ENCODE measurements at places on chromosomes 16 and 17. TPM values are rescaled to one million over a fixed set of nuclear protein-coding genes. Genes with fewer than 3 reads are reported as not detected.

GRCh38 chr16:86241681-86242080, 268.6 kb upstream of the FOXF1 start:
- no peaks in the 10 kb centered on the region for H3K36me3 ChIP-seq
- no peak overlapping the region for H3K27ac ChIP-seq
- H3K4me3 ChIP-seq = no peak overlapping the region

DNA sequence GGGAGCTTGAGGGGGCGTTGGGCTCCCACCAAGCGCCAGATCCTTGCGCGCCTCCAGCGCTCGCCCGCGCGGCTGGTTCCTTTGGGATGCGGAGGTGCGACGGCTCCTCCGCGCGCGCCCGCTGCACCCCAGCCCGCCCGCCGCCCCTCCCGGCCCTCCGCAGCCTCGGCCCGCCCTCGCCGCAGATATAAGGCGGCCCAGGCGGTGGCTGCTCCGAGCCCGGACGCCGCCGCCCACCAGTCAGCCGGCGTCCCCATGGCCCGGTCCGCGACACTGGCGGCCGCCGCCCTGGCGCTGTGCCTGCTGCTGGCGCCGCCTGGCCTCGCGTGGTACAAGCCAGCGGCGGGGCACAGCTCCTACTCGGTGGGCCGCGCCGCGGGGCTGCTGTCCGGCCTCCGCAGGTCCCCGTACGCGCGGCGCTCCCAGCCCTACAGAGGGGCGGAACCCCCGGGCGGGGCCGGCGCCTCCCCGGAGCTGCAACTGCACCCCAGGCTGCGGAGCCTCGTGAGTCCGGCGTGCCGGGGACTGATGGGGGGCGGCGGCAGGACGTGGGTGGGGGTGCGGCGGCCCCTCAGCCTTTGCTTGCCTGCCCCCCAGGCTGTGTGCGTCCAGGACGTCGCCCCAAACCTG, at the start of gene NPB:
Gene NPB (plus strand): TSS at position 216 of the 630 bp plus-strand sequence. CDS start 40 bp downstream, at position 256.
- H3K36me3 ChIP-seq = peaks cover 12% of the 10 kb centered on the region
- H3K4me1 ChIP-seq = peaks cover 2% of the 10 kb centered on the region
- peak; percentile 30 for DNase-seq
- no peak within 1 kb of the TSS for H3K27ac ChIP-seq
- peaks cover 9% of the 10 kb centered on the region for H3K27me3 ChIP-seq
- no peak within 1 kb of the TSS for H3K4me3 ChIP-seq

KRTAP1-1 gene
- not detected for total RNA-seq

SRCIN1 gene
- total RNA-seq = 0.37 TPM

Measured in activated naive CD8-positive, alpha-beta T cell treated with anti-CD3 and anti-CD28 coated beads for 36 hours (primary cell).